ENCODE measurements at places on chromosomes 2 and 18.

DNA sequence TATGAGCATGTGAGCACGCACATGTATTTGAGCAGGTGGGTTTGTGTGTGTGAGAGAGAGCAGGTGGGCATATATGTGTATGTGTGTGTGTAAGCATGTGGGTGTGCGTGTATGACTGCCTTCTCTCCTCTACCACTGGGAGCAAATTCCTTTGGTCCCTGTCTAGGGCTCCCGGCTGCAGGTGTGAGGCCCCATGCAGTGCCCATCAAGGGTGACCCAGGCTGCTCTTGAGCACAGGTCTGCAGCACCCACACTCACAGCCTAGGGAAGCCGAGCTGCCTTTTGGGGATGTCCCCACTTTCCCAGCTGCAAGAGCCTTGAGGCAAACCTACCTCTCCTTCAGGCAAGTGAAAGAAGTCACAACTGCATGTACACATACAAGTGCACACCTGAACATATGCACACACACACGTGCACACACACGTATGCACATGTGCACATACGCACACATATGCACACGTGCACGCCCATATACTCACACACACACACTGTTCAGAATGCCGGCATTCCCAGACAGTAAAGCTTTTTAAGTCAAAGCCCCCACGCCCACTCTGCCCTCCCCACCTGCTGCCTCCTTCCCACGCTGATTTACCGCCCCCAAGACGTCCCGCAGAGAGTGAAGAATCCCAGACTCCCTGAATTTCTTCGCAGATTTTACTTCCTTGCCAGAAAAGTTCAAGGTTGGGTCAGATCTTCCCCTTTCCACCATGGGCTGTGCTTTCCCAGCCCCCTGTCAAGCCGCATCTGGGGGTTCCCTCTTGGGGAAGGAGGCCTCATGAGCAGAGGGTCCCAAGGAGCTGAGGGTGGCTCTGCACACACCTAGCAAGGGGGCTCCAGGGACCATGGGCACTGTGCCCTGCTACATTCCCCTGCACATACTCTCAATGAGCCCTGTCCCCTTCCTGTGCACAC is 170.6 kb downstream of the TWIST2 start:
- DNase-seq: no peak

GRCh38 chr2:124888431-124888830 is 863.3 kb downstream of the CNTNAP5 start:
- no peak for DNase-seq

GRCh38 chr2:225270861-225271260 is 128.6 kb upstream of the NYAP2 start:
- no peak for DNase-seq

DNA sequence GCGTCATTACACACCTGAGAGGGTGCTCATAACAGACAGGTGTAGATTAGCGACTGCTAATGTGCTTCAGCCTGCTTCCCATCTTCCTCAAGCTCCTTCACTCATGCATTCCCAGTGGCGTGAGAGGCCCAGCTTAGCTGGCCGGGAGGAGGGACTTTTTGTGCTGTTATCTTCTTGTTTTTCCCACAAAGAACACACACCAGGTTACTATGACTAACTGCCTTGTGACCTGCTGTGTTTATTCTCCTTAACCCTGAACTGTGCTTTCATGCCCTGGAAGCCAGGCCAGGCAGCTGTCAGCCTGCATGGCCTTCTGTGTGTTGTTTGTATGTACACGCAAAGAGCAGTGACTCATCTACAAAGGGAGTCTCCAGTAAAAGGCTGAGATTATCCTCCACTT is 143.8 kb downstream of the PIEZO2 start:
- DNase-seq: peak; percentile 72

- no peak for DNase-seq
Measured at GRCh38 chr2:170143045-170143717, 34.8 kb upstream of the MYO3B start.

GRCh38 chr2:110993557-110994231 is 127.0 kb upstream of the BCL2L11 start:
- no peak for DNase-seq

DNA sequence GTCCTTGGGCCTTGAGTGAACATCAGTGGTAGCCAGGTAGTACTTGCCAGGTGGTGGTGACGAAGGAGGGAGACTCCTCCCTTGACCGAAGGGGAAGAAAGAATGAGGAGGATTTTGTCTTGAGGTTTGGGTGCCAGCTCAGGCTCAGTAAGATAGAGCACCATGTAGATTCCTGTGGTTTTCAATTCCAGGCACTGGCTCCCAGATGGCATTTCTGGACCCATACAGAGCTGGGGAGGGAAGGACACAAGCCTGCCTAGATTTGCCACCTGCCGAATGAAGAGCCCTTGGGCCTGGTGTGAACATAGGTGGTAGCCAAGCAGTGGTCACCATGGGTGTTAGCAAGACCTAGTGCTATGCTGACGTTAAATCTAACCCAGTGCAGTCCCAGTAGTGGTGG is 108.8 kb upstream of the UBE2E3 start:
- no peak for DNase-seq

- DNase-seq: no peak
Measured at GRCh38 chr2:1032030-1032429, 81.4 kb downstream of the SNTG2 start.

- DNase-seq: no peak
Measured at GRCh38 chr2:43853141-43854081, 14.6 kb downstream of the ABCG8 start.

GRCh38 chr2:188353282-188353681 is 61.6 kb downstream of the GULP1 start:
- DNase-seq: no peak

GRCh38 chr2:151363709-151364108 is 6.3 kb downstream of the TNFAIP6 start:
- no peak for DNase-seq

DNA sequence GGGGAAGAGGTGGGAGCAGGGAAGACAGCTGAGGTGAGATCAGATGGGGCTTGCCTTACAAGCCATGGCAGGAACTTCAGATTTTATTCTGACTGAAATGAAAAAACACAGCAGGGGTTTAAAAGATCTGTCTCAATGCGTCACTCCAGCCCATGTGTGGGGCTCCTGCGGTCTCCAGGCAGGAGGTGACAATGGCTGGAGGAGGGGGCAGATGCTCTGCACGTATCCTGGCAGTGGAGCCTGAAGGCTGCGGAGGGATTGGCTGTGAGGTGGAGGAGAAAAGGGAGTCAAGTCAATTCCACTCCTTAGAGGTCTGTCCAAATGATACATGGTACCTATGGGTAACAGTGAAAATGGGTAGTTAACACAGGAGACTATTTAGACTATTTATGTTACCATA is 40.5 kb upstream of the KIDINS220 start:
- no peak for DNase-seq

DNA sequence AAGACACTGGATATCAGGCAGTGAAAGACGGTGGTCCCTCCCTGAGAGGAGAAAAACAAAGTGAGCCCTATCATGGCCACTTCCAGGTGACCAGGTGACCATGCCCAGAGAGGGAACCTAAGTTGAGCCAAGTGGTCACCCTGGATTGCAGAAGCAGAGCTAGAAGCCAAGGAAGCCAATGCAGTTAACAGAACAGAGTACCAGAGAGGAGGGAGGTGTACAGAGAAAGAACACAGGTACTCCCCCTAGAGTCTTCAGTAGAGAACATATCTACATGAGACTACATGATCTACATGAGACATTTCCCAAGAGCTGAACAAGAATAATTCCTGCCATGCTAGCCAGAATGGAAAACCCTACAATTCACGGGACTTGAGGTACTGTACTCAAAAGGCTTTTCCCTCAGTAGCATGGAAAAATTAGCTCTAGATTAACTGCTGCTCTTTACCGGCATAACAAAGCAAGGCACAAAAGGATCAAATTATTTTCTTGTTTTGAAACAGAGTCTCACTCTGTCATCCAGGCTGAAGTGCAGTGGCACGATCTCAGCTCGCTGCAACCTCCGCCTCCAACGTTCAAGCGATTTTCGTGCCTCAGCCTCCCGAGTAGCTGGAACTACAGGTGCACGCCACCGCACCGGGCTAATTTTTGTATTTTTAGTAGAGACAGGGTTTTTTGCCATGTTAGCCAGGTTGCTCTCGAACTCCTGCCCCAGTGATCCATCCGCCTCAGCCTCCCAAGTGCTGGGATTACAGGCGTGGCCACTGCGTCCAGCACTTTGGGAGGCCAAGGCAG is 23.5 kb downstream of the ROCK2 start:
- DNase-seq: no peak

- DNase-seq: no peak
Measured at GRCh38 chr2:183607995-183608394, 483.8 kb downstream of the NUP35 start.

DNA sequence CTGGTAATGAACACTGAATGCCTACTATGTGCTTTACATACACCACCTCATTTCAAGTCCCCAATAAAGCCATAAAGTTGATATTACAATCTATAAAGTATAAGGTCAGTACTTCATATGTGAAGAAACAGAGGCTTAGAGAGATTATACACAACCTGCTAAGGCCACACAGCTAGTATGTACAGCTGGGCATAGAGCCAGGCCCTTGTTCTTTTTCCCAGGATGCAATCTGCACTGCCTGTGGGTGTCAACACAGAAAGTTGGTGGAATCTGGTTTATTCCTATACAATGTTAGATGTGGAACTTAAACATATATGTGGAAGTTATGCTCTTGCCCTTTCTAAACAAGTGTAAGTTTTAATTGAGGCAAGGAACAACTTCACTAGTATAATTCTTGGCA is 32.8 kb downstream of the INSIG2 start:
- no peak for DNase-seq

GRCh38 chr2:55838653-55839052 is 84.9 kb downstream of the EFEMP1 start:
- DNase-seq: no peak

- no peak for DNase-seq
Measured at GRCh38 chr2:69989441-69990105, 28.1 kb upstream of the ASPRV1 start.

- DNase-seq: no peak
Measured at GRCh38 chr2:55106148-55106547, 55.9 kb upstream of the RTN4 start.

GRCh38 chr18:44859751-44860439 is 179.2 kb downstream of the SETBP1 start:
- no peak for DNase-seq

DNA sequence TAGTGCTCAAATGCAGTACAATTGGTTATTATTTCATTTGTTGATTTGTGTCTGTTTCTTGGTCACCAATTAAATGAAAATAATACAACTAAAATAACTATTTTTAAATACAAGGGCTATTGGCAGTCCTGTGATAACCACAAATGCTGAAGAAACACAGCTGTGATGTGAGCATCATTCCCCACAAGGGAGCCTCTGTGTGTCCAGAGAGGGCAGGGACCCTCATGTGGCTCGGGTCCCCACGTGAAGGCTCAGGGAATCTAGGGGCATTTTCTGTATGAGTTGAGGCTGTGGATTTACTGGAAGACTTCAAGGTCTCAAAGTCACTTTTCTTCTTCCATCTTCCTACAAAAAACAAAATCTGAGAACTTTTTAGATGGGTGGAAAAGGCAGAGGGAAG is 316.1 kb upstream of the RAB12 start:
- DNase-seq: no peak

- DNase-seq: no peak
Measured at GRCh38 chr2:240578110-240578450, 8.5 kb upstream of the CAPN10 start.

- DNase-seq: no peak
Measured at GRCh38 chr2:188819792-188820191, 154.4 kb upstream of the COL3A1 start.

- no peak for DNase-seq
Measured at GRCh38 chr2:36539631-36540030, 58.3 kb downstream of the FEZ2 start.

DNA sequence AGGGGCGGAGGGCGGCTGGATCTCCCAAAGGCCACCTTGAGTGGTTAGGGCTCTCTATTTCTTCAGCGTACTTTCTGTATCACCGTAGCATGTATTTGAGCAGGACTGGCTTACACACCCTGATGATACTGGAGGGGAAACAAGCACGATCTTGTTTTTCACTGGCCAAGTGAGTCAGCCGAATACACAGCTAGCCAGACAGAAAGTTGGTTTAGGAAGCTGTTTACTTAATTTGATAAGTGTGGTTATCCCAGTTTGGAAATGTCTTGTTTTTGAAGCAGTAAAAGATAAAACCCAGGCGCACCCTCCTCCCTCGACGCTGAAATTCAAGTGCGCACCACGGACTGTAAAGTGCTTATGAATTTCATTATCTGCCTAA is 582 bp downstream of the RIOK3 start:
- DNase-seq: no peak

DNA sequence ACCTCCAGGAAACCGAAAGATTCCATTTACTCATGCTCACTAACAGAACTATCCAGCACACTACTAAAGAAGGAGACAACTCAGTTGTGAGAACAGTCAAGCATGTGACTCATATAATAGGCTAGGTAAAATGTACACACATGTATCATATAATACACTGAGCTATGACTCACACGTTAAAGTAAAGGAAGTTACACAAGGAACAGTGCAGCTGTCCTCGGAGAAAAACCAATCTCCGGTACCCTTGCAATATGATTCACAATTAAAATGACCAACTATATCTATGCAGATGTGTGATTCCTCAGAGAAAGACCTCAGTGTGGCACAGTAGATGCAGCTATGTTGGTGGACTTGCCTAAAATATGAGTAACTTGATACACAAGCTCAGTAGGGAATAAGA is 76.5 kb downstream of the STRN start:
- DNase-seq: peak; percentile 59

GRCh38 chr2:126715576-126716406 is 59.8 kb downstream of the GYPC start:
- DNase-seq: no peak

DNA sequence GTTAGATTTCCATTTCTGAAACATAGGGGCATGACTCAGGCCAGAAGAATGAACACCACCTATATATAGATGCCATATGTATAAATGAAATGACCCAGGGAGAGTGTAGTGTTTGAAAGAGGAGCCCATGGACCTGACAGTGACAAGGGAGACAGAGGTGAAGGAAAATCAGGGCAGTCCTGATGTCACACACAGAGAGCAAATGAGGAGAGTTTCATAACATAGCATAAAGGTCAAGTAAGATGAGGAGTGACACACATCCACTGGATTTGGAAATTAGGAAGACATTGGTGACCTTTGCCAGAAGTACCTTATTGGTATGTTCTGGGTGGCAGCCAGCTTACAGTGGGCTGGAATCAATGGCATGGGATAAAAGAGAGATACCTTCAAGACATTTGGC is 276.7 kb downstream of the ZNF385B start:
- DNase-seq: no peak
